T-helper 9 cell (primary cell): ENCODE measurements at places on chromosomes 11 and 22.
A peak's percentile ranks its signal among the peaks of the same experiment; 100 is the strongest.

- DNase-seq: no peak
Observed at GRCh38 chr11:102513869-102514268, 16.7 kb downstream of the MMP7 start.

- no peak for DNase-seq
Observed at GRCh38 chr22:49008682-49009235, 818.9 kb downstream of the BRD1 start.

DNA sequence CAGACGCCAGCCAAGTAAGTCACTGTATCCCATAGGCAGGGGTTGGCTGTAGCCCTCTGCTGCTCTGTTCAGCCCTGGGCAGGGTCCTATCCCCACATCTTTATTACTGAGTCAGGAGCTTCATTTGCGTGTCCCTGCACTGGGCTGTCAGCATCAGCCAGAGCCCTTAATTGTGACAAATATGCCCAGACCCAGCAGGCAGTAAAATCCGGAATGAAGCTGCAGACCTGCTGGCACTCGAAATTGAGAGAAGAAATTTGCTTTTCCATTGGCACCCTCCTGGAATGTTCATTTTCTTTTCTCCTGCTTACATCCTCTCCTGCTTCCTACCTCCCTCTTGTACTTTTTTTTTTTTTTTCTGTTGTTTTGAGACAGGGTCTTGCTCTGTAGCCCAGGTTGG lies 43.8 kb downstream of the CEP164 start:
- no peak for DNase-seq

GRCh38 chr11:1924181-1924580 lies 4.7 kb downstream of the TNNT3 start:
- DNase-seq: no peak

DNA sequence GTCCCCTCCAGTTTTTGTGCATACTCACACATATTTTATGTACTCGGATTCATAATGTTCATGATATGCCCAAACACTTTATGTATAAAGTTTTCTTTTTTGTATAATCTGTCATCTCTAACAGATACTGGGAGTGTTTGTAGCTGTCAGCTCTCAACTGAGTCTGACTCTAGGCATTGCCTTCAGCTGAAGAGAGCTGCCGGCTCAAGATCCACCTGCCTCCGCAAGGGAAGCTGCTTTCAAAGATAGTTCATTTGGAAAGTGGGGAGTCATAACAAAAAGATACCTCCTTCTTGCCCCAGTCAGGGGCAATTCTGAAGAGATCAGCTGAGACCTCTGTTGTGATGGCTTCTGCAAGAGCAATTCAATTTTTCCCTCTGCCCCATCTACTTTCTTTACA lies 58.9 kb downstream of the GUCY1A2 start:
- DNase-seq: no peak

DNA sequence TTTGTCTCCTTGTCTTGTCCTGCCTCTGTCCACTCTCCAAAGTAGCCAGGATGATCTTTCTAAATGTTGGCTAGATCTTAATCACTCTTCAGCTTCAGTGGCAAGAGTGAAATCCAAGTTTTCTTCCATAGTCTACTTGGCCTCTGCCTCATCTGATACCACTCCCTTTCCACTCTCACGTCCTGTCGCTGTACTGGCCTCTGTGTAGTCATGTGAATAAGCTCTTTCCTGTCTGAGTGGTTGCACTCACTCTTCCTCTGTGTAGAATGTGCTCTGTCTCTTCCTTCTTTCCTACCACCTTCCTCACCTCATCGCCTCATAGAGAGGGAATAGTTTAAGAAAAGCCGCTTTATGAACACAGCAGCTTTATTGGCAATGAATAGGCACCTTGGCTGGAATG lies 86.5 kb downstream of the WNT11 start:
- no peak for DNase-seq

DNA sequence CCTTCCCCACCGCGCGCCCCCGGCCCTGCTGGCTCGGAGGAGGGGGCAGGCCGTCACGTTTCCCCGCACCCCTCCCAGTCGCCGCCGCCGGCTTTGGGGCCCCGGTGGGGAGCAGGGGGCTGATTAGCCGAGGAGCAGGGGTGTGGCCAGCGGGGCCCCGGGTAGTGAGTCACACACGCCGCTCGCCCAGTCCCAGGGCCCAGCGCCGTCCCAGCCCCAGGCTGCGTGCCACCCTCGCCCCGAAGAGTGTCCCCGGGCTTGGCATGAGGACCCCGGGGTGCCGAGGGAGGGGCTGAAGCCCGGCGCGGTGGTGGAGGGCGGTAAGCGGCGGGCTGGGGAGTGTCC lies 34.4 kb downstream of the PRDM11 start:
- DNase-seq: peak; percentile 8

DNA sequence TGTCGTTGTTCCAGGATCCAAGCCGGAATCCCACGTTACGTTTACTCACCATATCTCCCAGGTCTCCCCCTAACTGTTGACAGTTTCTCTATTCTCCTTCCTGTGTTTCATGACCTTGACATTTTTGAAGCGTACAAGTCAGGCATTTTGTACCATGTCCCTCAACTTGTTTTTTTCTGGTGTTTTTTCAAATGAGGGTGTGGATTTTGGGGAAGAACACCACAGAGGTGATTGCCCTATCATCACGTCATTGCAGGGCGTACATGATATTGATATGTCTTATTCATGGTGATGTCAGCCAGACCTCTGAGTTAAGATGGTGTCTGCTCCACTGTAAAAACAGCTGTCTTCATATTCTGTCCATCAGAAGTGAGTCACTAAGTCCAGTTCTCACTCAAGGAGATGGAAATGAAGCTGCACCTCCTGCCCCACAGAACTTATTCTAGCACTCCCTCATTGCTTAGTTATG lies 28.3 kb upstream of the SOX10 start:
- DNase-seq: no peak

GRCh38 chr11:117316197-117316961 lies at the start of gene BACE1:
Gene BACE1, minus strand, starts transcription at chr11:117316256. Its CDS starts 461 bp downstream, at chr11:117315795.
- peak; percentile 3 for DNase-seq

DNA sequence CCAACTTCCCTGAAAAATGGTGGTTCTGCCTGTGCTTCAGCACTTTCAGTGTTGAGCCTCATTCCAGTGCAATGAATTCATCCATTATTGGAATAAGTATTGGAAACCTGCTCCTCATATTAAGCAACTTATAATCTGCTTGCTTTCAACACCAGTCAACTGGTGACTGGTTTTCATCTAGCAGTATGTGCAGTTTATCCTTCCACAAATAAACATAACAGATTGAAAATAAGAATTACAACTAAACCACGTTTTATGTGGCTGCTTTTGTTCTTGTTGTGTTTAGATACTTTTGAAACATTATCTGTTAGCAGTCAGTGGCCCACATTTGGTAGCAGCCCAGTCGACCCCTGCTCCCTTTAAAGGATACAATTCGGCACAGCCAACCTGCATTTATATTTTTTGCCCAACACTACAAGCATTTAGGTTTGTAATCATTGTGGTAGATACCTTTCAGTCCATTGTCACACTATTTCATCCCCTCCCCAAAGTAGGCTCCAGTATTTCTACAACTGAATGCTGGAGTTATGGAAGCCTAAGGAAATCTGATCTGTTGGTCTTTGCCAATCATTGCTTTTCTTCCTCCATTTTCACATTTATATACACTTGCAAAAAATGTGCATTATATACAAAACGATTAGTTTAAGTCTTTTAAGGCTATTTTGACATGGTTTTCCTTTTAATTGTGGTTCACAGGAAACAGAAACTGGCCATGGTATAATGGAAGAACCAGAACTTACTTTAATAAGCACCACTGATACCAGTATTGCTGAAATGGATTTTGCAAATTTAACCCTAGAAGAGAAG lies 13.1 kb downstream of the TAF1D start:
- DNase-seq: no peak

GRCh38 chr11:121650351-121651256 lies 197.8 kb upstream of the SORL1-AS1 start:
- no peak for DNase-seq

DNA sequence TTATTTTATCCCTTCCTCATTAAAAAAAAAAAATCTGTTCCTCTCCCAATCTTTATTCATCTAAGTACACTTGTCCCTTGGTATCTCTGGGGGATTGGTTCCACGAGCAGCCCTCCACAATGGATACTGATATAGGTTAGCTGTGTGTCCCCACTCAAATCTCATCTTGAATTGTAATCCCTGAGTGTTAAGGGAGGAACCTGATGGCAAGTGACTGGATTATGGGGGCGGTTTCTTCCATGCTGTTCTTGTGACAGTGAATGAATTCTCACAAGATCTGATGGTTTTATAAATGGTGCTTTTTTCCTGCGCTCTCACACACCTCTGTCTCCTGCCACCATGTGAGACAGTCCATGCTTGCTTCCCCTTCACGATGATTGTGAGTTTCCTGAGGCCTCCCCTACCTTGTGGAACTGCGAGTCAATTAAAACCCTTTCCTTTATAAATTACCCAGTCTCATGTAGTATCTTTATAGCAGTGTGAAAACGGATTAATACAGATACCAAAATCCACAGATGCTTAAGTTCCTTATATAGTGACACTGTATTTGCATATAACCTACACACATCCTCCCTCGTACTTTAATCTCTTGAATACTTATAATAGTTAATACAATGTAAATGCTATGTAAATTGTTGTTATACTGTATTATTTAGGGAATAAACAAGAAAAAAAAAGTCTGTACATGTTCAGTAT lies 62.0 kb downstream of the PACS1 start:
- no peak for DNase-seq

DNA sequence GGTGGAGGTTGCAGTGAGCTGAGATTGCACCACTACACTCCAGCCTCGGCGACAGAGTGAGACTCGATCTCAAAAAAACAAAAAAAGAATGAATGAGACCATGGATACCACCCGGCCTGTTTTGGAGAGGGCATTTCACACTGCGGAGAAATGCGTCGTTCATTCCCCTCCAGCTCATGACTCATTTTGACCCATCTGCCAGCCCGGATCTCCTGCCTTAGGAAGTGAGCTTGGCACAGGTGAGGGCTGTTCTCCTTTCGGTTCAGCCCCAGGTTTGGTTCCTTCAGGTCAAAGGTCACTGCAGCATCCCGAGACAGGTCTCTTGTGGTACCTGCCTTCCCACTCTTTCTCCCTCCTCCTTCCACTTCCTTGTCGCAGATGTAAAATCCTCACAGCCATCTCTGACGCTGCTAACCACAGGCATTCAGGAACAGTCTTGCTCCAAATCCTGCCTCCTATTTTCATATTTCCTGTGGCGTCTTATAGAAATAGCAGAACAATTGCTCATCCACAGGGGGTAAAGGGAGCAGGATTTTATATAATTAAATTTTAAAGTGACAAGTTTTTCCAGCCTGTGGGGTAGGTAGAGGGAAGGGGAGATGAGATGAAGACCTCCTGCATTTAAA lies 517.9 kb downstream of the NTM start:
- DNase-seq: no peak
